ENCODE measurements at places on chromosomes 5 and 9. TPM values are rescaled to one million over a fixed set of nuclear protein-coding genes. Genes with fewer than 3 reads are reported as not detected.

The PCDHA1 gene
- not detected for total RNA-seq

The TTC33 gene
- 16.5 TPM for total RNA-seq

The MCC gene
- 3.5 TPM for total RNA-seq

The ADAMTS2 gene
- not detected for total RNA-seq

The PCDHB14 gene
- not detected for total RNA-seq

The CKMT2 gene
- total RNA-seq, result not detected

The CATSPER3 gene
- total RNA-seq, result 1.5 TPM

The ARID3C gene
- 0.49 TPM for total RNA-seq

The OBP2A gene
- not detected for total RNA-seq

The STK32A gene
- not detected for total RNA-seq

The SPRY4 gene
- 0.90 TPM for total RNA-seq

The IL3 gene
- total RNA-seq, result 6.0 TPM

The KIAA0825 gene
- 2.1 TPM for total RNA-seq

The GRXCR2 gene
- total RNA-seq, result not detected

The HMHB1 gene
- total RNA-seq, result not detected

The IRGM gene
- total RNA-seq, result 2.0 TPM

The IFNA2 gene
- not detected for total RNA-seq

The NPDC1 gene
- 57.3 TPM for total RNA-seq

The PDE8B gene
- not detected for total RNA-seq

The HAVCR1 gene
- total RNA-seq, result 10.2 TPM

The OGN gene
- not detected for total RNA-seq

The IGFBPL1 gene
- total RNA-seq, result not detected

The MORN5 gene
- total RNA-seq, result not detected

The STPG3 gene
- not detected for total RNA-seq

The GABBR2 gene
- total RNA-seq, result not detected

The MARCOL gene
- not detected for total RNA-seq

The ARHGEF37 gene
- total RNA-seq, result 0.47 TPM

The SLIT3 gene
- not detected for total RNA-seq

The BRINP1 gene
- total RNA-seq, result not detected

The OTP gene
- not detected for total RNA-seq

The ADAMTS16 gene
- total RNA-seq, result not detected

The PRDM9 gene
- total RNA-seq, result not detected

The NUTM2F gene
- total RNA-seq, result not detected

The MOB3B gene
- total RNA-seq, result 0.39 TPM

The PLPP7 gene
- total RNA-seq, result not detected

The COL27A1 gene
- 1.2 TPM for total RNA-seq

The FOXD4 gene
- 0.20 TPM for total RNA-seq

All from T-helper 1 cell treated with Interleukin-12 subunit alpha and Interleukin-12 subunit beta and Interleukin-4 antibody, amounts not matched to agents 30 ng/mL and 1 ng/mL, for 36 hours (primary cell).